Ovary (tissue), 10 donors: ENCODE measurements at places on chromosomes 1 and 21. TPM values are rescaled to one million over a fixed set of nuclear protein-coding genes. Genes with fewer than 3 reads are reported as not detected.

DMRTA2 gene
- total RNA-seq: not detected

TMPRSS3 gene
- total RNA-seq: not detected

ACKR1 gene
- total RNA-seq: 5.6 TPM

SELE gene
- 6.9 TPM for total RNA-seq

RBM11 gene
- total RNA-seq: 7.6 TPM

PAPPA2 gene
- not detected for total RNA-seq

PLA2G2A gene
- total RNA-seq: 57.0 TPM

UBQLN4 gene
- 20.4 TPM for total RNA-seq

TNFRSF4 gene
- 1.8 TPM for total RNA-seq

PGLYRP4 gene
- not detected for total RNA-seq
